Tibial artery (tissue), 4 donors: ENCODE measurements at places on chromosomes 13 and 19.

DNA sequence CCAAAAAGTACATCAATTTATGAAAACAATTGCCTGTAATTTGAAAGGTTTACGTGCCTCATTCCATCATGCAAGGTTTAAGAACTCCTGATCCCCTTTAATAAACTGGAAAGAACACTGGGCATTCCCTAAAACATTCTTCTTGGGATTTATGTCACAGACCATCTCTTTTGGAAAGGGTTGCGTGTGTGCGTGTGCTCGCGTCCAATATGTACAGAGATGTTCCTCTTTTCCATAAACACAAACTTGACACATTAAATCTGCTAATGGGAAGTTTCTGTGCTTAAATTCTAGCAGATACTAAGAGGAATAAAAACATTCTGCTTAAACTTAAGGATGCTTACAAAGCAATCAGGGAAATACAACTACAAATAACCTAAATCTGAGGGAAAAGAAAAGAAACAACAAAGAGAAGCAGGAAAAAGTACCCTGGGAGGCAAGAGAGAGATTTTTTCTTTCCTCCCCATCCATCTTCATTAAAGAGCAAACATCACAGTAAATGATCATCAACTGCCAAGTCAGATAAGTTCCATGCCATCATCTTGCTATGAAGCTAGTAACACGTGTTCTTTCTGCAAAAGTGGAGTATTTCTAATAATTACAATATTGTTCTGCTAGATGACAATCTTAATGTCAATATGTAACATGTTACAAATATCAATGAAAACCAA, 83.7 kb downstream of the STK24 start:
- no peaks in the 10 kb centered on the region for H3K27me3 ChIP-seq
- DNase-seq = no peak
- H3K4me3 ChIP-seq = no peak overlapping the region
- H3K4me1 ChIP-seq = peaks cover 28% of the 10 kb centered on the region
- no peak overlapping the region for H3K27ac ChIP-seq
- no peaks in the 10 kb centered on the region for H3K36me3 ChIP-seq

DNA sequence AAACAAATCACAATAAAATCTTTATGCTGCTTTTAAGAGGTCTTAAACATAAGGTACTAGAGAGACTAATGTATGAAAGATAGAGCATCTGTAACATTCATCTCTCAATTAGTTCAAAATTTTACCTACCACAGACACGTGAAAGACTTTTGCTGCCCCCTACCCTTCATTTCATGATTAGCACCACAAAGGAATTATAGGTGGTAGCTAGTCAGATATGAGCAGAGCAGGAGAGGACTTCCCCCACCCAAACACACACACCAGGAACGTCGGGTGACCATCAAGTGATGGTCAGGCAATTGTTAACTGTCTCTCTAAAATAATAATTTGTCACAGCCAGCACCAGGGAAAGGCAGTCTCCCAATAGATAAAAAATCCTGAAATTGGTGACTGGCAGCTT, 1531.7 kb upstream of the SPRY2 start:
- no peaks in the 10 kb centered on the region for H3K4me1 ChIP-seq
- H3K27ac ChIP-seq = no peak overlapping the region
- no peak for DNase-seq
- H3K36me3 ChIP-seq = no peaks in the 10 kb centered on the region

DNA sequence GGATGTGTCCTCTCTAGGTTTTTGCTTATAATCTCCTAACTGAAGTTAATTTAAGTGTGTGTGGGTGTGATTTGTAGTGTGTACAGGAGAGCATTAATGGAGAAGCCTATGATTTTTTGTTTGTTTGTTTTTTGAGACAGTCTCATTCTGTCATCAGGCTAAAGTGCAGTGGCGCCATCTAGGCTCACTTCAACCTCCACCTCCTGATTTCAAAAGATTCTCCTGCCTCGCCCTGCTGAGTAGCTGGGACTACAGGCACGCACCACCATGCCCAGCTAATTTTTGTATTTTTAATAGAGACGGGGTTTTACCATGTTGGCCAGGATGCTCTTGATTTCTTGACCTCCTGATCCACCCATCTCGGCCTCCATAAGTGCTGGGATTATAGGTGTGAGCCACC, 20.6 kb downstream of the ZNF701 start:
- H3K27ac ChIP-seq = no peak overlapping the region
- DNase-seq = no peak
- no peak overlapping the region for H3K4me3 ChIP-seq
- H3K4me1 ChIP-seq = no peaks in the 10 kb centered on the region

DNA sequence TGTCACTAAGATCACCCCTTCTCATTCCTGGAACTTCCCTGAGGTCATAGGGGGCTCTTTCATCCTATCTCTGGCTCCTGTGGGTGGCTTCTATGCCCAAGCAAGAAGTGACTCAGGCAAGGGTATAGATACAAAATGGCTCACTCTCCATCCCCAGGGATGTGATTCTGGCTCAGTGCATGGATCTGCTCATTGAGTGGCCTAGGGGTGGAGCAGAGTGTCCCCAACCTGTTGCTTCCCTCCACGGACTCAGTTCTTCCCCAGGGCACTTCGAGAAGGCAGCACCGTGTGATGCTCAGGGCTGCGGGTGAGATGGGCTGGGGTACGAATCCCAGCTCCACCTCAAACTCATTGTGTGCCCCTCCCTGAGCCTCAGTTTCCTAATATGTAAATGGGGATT, 136.4 kb downstream of the PTPRS start:
- H3K4me3 ChIP-seq = no peak overlapping the region
- DNase-seq = no peak
- no peak overlapping the region for H3K27ac ChIP-seq
- H3K27me3 ChIP-seq = no peaks in the 10 kb centered on the region
- no peaks in the 10 kb centered on the region for H3K4me1 ChIP-seq

DNA sequence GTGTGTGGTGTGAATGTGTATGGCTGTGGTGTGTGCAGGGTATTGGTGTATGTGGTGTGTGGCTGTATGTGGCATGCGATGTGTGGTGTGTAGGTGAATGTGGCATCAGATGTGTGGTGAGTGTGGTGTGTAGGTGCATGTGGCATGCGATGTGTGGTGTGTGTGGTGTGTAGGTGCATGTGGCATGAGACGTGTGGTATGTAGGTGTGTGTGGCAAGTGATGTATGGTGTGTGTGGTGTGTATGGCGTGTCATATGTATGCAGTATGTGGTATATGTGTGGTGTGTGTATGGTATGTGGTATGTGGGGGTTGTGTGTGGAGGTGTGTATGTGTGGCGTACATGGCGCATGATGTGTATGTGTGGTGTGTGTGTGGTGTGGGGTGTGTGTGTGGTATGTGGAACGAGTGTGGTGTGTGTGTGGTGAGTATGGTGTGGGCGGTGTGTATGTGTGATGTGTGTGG, 63.4 kb downstream of the PEPD start:
- H3K27me3 ChIP-seq = no peaks in the 10 kb centered on the region
- H3K27ac ChIP-seq = no peak overlapping the region
- DNase-seq = peak; percentile 21
- no peaks in the 10 kb centered on the region for H3K4me1 ChIP-seq
- peaks cover 23% of the 10 kb centered on the region for H3K36me3 ChIP-seq
- no peak overlapping the region for H3K4me3 ChIP-seq

DNA sequence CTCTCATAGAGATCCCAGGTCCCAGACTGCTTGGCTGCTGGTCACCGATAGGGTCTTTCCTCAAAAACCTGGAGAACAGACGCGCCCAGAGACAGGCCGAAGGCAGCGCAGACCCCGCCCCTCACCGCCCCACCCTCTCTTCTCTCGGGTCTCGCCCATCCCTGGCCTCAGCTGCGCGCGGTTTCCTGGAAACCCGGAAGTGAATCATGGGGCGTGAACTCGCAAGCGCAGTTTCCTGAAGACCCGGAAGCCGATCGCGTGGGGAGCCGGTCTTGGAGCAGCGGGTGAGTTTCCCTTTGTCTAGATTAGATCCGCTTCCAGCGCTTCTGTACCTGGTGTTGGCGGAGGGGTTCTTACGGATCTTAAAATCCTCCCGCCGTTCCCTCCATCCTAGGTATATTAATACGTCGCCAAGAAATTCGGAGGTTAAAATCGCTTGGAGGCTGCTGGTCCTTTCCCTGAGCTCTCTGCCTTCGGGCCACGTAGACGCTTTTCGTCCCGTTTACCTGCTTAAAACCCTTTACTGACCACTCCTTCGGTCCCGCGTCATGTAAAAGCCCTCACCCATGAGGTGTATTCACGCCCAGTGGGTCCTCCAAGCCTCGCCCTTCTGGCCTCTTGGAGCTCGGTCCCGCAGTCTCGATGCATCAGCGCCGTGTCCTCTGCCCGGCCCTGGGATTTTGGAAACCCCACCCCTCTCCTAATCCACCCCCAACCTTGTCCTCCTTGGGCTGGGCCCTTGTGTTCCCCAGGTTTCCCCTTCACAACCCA, at the start of gene ZNF578:
ZNF578 (plus strand) TSS at position 230 of the 771 bp plus-strand sequence. CDS start 48,293 bp downstream, outside the sequence.
- no peaks in the 10 kb centered on the region for H3K27me3 ChIP-seq
- H3K4me1 ChIP-seq = peaks cover 6% of the 10 kb centered on the region
- peak within 1 kb of the TSS; percentile 71 for H3K4me3 ChIP-seq
- no peak within 1 kb of the TSS for H3K27ac ChIP-seq
- peak; percentile 55 for DNase-seq

- H3K4me1 ChIP-seq = no peaks in the 10 kb centered on the region
- H3K27me3 ChIP-seq = no peaks in the 10 kb centered on the region
- no peak for DNase-seq
- no peaks in the 10 kb centered on the region for H3K36me3 ChIP-seq
These were observed 81.3 kb downstream of the TEX29 start for GRCh38 chr13:111401755-111402154.

DNA sequence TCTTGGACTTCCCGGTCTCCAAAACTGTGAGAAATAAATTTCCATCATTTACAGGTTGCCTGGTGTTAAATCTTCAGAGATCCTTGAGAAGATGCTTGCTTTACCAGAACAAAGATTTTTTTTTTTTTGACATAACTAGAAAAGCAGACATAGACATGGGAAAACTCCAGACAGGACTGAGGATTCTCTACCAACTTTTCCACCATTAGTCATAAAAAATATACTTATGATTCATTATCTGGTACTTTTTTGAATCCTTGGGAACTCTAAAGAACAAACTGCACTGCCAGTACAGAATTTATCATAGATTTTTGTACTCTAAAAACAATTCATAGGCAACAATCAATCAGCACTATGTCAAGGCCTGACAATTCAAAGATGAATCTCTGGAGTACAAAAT, 487.6 kb downstream of the EFNB2 start:
- no peak overlapping the region for H3K4me3 ChIP-seq
- no peak for DNase-seq

DNA sequence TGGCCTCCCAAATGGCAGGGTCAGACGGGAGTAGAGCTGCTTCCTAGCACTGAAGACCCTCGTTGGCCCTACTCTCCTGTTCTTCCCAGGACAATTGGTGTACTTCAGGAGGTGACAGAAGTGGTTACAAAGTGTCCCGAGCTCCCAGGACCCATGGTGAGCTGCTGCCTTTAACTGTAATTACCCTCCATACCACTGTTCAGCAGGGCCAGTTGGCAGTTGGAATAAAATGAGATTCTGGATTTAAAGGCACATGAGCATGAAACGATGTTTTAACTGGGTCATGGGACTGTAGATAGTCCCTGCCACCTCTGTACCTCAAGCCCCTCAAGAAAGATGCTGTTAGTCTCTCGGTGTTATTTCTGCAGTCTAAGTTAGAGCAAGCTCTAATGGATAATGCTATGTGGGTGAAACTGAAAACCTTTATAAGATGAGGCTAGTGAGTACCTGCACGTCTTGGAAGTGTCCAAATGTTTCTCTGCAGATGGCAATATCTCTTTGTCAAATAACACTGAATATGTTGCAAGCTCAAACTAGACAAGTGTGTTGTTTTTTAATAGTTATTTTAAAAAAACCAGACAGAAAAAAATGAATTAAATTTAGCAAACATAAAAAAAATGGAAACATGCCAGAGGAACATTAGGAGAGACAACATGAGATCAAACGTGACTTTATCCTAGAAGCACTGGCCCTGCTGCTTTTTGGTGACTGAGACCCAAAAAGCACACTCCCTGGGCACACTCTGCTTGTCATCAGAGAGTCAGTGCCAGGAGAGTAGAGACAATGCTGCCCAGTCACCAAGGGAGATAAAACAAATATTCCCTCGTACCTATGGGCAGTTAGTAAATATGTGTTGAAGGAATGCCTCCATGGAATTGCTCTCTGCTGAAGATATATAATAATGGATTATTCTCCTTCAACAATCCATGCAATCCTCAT, 266.3 kb downstream of the LMO7 start:
- H3K4me1 ChIP-seq = peaks cover 33% of the 10 kb centered on the region
- peak overlapping the region; percentile 61 for H3K27ac ChIP-seq
